ENCODE measurements at places on chromosomes 1 and 21.

DNA sequence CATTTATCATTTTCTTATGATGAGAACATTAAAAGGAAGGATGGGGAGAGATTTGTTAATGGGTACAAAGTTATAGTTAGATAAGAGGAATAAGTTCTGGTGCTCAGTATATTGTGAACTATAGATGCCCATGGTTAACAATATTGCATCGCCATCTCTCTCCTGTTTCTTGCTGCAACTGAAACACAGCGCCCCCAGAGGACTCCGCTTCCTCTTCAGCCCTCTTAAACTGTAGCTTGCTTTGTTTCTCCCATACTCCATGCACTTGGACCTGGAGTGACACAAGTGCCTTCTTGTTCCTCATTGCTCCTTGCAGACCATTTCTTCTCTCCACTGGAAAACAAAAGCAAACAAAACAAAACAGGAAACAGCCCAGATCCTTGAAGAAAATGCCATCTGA lies 70.1 kb upstream of the NTPCR start:
- DNase-seq, result no peak

DNA sequence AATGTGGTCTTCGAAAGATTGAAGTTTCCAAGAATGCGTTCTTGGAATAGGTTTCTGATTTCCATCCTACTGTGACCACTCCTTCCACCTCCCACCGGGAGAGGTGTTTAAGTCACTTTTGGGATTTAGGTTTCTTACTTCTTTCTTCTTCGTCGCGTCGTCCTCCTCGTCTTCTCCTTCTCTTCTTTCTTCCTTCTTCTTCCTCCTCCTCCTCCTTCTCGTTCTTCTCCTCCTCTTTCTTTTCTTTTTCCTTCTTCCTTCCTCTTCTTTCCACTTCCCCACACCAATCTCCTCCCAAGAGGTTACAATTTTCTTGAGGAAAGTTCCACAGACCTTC lies 2.1 kb downstream of the CACHD1 start:
- no peak for DNase-seq

DNA sequence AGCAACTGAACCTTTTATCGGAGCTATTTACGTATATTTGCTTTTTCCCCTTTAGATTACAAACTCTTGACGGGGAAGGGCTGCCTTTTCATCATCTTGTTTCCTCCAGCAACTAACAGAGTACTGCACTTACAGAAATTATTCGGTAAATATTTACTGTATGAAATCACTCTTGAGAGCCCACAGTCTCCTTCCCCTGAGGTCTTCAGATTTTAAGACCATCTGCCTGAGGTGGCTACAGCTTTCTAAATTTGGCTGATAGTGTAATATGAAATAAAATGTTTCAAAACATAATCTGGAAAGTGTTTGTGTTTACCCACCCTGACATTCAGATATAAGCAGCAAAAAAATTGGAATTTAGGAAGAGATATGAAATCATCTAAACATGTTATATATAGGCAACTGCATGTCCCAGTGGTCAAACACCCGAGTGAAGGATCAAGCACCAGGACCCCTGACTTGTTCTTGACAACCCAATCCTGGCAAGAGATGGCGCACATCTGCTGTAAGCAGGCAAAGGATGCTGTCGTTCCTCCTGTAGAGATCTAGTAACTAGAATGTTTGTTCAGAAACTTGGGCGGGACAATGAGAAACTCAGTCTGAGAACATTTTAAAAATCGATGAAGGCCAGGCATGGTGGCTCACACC lies 60.9 kb downstream of the SIPA1L2 start:
- DNase-seq, result no peak

DNA sequence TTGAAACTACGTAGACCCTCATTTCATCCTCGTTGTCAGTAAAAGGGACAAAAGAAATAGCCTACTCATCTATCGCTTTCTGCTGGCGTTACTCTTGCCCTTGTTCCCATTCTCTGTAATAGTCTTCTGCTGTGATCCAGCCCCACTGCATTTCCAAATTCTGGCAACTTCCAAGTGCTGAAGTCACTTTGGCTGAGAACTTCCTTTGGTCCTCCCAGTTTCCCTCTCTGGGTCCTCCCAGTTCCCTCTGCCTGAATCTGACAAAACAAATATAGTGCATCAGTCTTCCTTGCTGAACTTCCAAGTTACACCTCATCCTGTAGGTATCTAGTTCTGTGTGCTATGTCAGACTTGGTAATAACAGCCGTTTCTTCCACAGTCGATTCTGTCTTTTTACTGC lies 47.0 kb upstream of the PLA2G4A start:
- no peak for DNase-seq

DNA sequence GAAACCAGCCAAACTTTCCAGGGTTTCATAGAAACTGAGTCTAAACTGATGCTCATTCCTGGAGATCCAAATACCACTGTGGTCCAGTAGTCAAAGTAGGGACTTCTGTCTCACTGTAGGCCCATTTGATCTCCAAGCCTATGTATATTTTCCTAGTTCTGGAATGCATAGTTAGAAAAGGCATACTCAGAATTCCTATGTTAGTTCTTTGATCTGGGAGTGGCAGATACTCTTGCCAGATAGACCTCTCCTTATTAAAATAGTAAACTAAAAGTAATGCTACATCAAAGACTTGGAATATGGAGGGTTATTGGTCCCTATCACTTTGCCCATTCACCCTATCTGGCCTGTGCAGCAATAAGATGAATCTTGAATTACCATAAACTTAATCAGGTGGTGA lies 10.4 kb upstream of the SGIP1 start:
- no peak for DNase-seq

DNA sequence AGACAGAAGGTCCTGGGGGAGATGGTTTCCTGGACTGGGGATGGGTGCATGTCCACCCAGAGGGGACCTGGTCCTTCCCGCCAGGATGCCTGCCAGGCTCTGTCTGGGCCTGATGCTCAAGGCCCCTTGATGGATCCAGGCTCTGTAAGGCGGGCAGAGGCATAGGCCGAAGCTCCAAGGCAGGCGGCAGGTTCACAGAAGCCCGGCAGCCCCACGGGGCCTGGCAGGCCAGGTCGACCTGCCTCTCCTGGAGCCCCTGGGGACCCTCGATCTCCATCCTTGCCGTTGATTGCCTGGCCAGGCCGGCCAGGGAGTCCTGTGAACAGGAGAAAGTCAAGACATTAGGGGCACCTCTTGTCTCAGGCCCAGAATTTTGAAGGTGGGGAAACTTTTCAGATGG lies 16.0 kb downstream of the COL9A2 start:
- DNase-seq, result no peak

DNA sequence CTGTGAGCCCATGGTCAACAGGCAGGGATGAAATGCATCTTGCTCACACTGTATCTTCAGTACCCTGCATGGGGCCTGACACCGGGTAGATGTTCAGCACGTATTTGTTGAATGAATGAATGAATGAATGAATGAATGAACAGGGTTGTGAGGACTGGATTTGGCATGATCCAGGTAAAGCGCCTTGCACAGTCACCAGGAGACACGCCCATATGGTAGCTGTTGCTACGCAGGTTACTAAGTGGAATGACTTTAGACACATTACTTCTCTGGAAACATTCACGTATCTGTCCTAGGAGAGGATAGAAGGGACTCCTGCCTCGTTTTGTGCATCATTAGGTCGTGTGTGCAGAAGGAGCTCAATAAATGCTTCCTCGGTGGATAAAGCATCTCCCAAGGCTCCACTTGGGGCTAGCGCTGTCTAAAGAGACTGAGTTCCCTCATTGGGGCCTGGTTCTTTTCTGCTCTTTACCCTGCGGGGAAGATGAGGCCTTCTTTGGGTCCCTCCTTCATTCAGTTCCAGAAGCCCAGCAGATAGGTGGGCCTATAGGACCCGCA lies 54.2 kb downstream of the NDUFS5 start:
- no peak for DNase-seq

- no peak for DNase-seq
Measured at GRCh38 chr1:70718086-70718630, 307.1 kb downstream of the CTH start.

DNA sequence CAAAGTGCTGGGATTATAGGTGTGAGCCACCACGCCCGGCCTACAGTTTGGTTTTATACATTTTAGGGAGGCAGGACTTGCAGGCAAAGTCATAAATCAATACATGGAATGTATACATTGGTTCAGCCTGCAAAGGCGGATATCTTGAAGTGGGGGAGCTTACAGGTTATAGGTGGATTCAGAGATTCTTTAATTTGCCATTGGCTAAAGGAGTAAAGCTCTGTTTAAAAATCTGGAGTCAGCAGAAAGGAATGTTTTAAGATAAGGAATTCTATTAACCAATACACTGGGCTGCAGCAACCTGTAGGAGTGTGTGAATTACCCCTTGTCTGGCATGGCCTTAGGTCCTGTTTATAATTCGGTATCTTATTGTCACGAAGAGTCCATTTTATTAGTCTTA lies 57.6 kb downstream of the OPTC start:
- no peak for DNase-seq

GRCh38 chr1:77245830-77246229 lies 26.6 kb upstream of the PIGK start:
- no peak for DNase-seq

DNA sequence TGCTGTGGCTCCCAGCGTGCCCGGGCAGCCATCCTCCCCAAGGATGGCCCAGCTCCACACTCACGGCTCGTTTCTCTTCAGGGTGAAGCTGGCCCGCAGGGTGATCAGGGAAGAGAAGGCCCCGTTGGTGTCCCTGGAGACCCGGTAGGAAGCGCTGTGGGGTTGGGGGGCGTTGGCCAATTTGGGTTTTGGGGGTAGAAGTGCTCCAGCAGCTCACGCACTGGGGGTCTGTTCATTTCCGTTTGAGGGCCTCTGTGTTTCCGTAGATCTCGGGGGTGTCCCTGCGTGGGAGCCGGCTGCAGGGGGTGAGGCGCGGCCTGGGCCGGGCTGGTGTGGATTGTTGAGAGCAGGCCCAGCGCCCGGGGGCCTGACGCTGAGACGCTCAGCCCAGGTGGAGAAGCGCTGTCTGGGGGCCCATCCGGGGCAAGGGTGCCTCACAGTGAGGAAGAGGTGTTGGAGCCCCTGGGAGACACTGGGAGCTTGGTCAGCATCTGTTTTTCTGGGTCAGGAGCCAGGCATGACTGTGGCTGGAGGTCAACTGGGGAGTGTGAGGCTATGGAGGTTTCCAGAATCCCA lies 12.6 kb downstream of the COL6A1 start:
- no peak for DNase-seq

GRCh38 chr1:183331091-183331742 lies 87.0 kb downstream of the NMNAT2 start:
- peak; percentile 51 for DNase-seq

DNA sequence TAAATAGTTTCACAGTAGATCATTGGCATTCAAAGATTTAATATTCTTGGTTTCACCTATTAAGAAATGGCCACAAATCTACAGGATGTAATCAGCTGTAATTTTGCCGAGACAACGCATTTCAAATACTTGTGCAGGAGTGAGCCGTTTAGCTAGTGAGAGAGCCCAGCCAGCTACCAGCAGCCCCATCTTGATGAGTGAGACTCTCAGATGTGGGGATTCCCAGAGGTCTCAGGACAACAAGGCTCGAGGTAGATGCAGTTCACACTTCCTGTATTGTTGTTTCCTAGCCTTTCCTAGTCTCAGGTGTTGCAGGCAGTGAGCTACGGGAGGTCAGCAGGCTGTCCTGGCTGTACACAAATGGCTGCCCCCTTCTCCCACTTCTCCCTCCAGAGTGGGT lies 108.6 kb downstream of the PBX1 start:
- DNase-seq, result no peak
